ENCODE measurements at places on chromosomes 5 and 9. TPM values are rescaled to one million over a fixed set of nuclear protein-coding genes. Genes with fewer than 3 reads are reported as not detected.

HNRNPH1 gene
- total RNA-seq = 443 TPM

SMC5 gene
- 25.2 TPM for total RNA-seq

WDR5 gene
- total RNA-seq = 14.0 TPM

NR2F1-AS1 gene
- 15.4 TPM for total RNA-seq

DBH gene
- total RNA-seq = not detected

ENDOG gene
- 14.0 TPM for total RNA-seq

C9orf50 gene
- not detected for total RNA-seq

KCNN2 gene
- total RNA-seq = 0.59 TPM

CAMK2A gene
- 3.3 TPM for total RNA-seq

RASEF gene
- total RNA-seq = 0.28 TPM

C5orf58 gene
- not detected for total RNA-seq

SYNPO gene
- 15.4 TPM for total RNA-seq

ORM2 gene
- total RNA-seq = not detected

STC2 gene
- total RNA-seq = 487 TPM

SLC22A4 gene
- total RNA-seq = 4.8 TPM

PITX1 gene
- 29.7 TPM for total RNA-seq

LCN9 gene
- not detected for total RNA-seq

SH3TC2 gene
- 1.2 TPM for total RNA-seq

ARHGEF39 gene
- total RNA-seq = 0.92 TPM

SHISAL2B gene
- not detected for total RNA-seq

VAV2 gene
- 32.8 TPM for total RNA-seq

AIF1L gene
- 0.30 TPM for total RNA-seq

HAPLN1 gene
- 24.8 TPM for total RNA-seq

PLEKHG4B gene
- total RNA-seq = 0.30 TPM

PLAC8L1 gene
- 0.59 TPM for total RNA-seq

GDF9 gene
- total RNA-seq = 0.09 TPM

CER1 gene
- not detected for total RNA-seq

PCDHGA2 gene
- total RNA-seq = 3.5 TPM

IL5 gene
- not detected for total RNA-seq

ELAVL2 gene
- under 0.01 TPM for total RNA-seq

LHX6 gene
- not detected for total RNA-seq

CD72 gene
- total RNA-seq = 1.2 TPM

ERBIN gene
- total RNA-seq = 55.9 TPM

WDR38 gene
- not detected for total RNA-seq

ZNF483 gene
- 1.2 TPM for total RNA-seq

CSF1R gene
- 0.89 TPM for total RNA-seq

ARAP3 gene
- 8.9 TPM for total RNA-seq

ANKRD18A gene
- total RNA-seq = not detected

CTXN3 gene
- not detected for total RNA-seq

MUSK gene
- under 0.01 TPM for total RNA-seq

TLX3 gene
- not detected for total RNA-seq

JAKMIP2 gene
- total RNA-seq = 5.9 TPM

UAP1L1 gene
- 21.5 TPM for total RNA-seq

ADRB2 gene
- total RNA-seq = 0.18 TPM

HAVCR1 gene
- not detected for total RNA-seq

FGD3 gene
- not detected for total RNA-seq

All from smooth muscle cell of the umbilical artery (primary cell).